ENCODE measurements at places on chromosomes 1 and 21. TPM values are rescaled to one million over a fixed set of nuclear protein-coding genes. Genes with fewer than 3 reads are reported as not detected.
A peak's percentile ranks its signal among the peaks of the same experiment; 100 is the strongest.

Gene DCST2
- 5.5 TPM for total RNA-seq

Gene SUSD4
- total RNA-seq = not detected

- no peak for DNase-seq
These were observed 807.4 kb upstream of the ADGRL2 start for GRCh38 chr1:80993154-80993980.

DNA sequence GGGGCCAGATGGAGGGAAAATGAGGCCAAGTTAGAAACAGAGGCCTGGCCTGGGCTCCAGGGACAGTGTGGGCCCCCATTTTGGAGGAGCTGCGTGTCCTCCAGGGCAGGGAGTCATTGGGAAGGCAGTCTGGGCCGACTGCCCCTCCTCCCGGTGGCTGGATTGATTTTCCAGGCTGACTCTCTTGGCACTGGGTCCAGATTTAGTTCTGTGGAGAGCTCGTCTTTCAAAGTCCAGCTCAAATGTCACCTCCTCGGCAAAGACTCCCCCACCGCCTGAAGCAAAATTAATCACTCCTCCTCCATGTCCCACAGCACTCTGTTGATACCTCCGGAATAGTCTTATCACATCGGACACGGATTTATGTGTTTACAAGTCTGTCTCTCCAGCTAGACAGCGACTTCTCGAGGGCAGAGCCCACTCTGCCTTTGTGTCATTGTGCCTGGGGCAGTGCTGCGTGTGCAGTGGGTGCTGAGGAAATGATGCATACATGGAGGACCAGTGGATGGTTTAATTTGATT, 175.1 kb downstream of the CAMTA1 start:
- no peak for DNase-seq

DNA sequence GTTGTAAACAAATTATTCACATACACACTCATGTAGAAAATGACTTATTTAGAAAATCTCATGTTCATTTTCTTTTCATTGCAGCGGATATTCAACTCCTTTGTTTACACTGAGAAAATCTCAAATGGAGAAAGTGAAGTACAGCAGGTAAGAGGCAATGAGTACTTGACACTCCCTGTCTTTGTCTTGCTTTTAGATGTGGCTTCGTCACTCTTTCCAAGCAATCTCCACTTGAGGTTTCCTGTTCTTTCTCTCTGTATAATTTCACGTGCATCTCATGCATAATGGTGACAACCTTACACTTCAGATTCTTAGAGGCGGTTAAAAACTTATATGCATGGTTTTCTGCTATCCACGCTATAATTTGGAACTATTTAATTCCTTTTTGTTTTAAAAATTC, 80.6 kb downstream of the CACHD1 start:
- DNase-seq = no peak

GRCh38 chr1:201023517-201023902, at the start of gene KIF21B:
Gene KIF21B (minus strand): TSS chr1:201023714. CDS start chr1:201023383, 331 bp downstream.
- DNase-seq = peak; percentile 88

DNA sequence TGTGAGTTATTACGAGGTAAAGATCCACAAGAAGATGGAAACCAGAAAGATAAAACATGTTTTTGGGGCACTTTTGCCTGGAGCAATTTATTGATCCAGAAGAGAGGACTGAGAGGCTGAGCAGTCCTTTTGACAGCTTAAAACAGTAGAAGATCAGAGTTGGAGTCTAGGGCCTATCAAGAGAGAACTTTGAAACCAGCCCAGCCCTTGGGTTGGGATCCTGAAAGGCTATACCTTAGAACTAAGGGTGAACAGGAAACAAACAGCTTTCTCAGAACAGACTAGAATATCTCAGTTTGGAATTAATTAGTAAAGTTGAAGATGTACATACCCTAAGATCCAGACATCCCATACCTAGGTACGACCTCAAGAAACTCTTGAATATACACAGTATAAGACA, 89.6 kb downstream of the ZZZ3 start:
- no peak for DNase-seq

GRCh38 chr1:193356249-193356648, 169.8 kb upstream of the B3GALT2 start:
- DNase-seq = no peak

DNA sequence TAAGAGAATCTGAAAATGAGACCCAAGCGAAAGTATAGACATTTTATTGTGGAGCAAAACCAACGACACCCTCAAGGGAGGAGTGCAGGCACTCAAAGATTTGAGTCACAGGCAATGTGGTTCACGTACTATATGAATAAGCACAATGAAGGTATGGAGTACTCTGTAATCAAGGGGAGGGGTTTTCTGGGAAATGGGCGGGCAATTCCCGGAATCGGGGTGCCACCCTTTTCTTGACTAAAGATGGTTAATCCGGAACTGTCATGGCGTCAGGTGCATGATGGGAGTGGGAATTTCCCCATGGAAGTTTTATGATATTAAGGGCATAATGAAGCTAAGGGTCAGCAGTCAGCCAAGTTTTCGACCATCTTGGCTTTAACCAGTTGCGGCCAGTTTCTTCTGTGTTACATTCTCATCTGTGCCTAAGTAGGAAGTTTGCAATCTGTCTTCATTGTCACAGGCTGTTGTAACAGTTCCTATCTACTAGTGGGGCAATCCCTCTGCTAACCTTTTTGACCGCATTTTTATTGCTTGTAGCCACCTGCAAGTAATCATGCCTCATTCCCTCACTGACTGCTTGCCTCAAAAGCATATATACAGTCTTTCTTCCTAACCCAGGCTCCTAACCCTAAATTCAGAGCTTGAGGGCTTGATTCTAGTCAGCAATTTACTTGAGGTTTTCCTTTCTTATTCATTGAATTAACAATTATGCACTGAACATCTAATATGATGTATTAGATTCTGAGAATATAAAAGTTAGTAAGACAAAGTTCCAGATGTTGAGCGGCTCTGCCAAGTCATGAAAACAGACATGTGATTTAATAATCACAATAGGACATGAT, 775 bp upstream of the AIM2 start:
- peak; percentile 62 for DNase-seq

DNA sequence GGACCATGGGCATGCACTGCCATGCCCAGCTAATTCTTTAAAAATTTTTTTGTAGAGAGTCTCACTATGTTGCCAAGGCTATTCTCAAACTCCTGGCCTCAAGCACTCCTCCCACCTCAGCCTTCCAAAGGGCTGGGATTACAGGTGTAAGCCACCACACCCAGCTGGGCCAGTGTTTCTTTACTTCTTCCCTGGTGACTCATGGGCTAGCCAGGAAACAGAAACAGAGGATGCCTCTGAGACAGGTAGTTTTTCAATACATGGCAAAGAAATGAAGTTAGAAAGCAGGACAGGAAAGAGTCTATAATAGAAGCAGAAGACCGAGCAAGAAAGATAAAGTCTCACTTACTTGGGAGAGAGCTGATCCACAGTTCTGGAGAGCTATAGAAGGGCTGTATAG, 7.6 kb upstream of the C1orf74 start:
- no peak for DNase-seq

DNA sequence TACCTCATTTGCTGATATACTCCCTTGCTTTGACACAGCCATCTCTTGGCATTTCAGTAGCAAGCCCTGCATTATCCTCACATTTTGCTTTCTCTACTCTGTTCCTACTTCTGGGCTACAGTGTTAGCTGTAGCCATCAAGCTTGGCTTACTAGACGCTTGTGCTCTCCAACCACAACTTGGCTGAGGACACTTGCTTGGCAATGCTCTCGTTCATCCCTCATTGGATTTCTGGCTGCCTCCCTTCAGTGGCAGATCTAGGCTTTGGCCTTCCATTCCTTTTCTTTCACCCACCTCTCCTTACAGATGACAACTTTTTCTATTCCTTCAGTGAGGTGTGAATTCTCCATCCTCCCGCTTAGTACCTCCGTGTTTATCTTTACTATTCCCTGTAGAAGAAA, 428.7 kb upstream of the LRRC7 start:
- DNase-seq = no peak

GRCh38 chr1:206766251-206766856, 4.2 kb upstream of the IL19 start:
- DNase-seq = peak; percentile 67

DNA sequence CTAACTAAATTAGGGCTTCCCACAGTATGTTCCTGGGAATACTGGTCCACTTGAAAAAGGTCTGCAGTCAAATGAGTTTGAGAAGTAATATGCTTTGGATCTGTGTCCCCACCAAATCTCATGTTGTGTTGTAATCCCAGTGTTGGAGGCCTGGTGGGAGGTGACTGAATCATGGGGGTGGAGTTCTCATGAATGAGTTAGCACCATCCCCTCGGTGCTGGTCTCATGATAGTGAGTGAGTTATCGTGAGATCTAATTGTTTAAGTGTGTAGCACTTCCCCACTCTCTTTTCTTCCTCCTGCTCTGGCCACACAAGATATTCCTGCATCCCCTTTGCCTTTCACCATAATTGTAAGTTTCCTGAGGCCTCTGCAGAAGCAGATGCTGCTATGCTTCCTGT, 16.9 kb upstream of the DMRTB1 start:
- no peak for DNase-seq
